ENCODE measurements at places on chromosomes 2 and 18. TPM values are rescaled to one million over a fixed set of nuclear protein-coding genes. Genes with fewer than 3 reads are reported as not detected.

DNA sequence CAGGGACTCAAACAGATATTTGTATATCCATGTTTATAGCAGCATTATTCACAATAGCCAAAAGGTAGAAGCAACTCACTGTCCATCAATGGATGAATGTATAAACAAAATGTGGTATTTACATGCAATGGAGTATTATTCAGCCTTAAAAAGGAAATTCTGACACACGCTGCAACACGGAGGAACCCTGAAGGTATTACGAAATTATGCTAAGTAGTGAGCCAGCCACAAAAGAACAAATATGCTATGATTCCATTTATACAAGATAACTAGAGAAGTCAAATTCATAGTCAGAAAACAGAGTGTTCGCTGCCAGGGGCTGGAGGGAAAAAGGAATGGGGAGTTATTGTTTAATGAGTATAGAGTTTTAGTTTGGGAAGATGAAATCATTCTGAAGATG, 61.0 kb upstream of the CDKL4 start:
- no peak for DNase-seq

DNA sequence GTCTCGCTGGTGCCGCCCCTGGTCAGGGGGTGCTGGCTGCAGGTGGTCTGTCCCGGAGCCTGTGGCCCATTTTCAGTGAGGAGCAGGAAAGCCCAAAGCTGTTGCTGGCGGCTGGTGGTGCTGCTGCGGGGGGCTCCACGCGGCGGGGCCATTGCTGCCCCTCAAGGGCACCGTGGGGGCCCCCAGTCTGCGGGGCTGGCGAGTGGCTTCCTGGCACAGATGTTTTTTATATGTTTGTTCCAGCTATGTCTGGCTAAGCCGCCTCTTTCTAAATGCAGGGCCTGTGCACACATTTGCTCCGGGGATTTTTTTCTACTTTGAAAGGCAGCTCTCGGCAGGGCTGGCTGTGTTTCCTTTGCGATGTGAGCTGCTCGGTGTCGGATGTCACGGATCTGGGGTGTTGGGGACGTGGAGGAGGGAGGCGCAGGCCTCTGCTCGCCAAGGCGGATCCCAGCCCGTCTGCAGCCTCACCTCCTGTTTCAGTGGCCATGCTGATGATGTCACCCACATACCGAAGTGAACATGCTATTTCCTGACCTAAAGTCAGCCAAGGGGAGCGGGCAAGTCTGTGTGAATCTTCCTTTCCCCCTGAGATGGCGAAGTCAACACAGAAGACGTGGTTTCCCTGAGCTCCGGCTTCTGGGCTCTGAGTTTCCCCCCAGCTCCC, 112.0 kb upstream of the CTDP1 start:
- DNase-seq = no peak

DNA sequence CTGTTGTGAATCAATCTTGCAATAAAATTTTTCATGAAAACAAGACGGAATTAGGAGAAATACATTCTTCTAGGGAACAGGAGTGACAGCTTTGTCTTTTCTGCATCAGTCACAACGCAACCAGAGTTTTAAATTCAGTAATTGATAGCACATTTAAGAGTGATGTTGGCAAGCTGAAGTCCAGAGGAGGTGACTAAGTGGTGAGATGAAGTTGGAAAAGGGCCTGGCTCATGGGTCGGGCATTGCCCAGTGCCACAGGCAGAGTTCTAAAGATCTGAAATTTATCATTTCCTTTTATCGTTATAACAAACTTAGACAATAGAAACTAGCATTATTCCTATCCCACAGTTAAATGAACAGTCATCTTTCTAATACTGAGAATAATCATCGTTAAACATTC, 764.6 kb upstream of the ZEB2 start:
- no peak for DNase-seq

GRCh38 chr2:10579441-10579840, 110.3 kb downstream of the NOL10 start:
- DNase-seq = no peak

- no peak for DNase-seq
Observed at GRCh38 chr2:130825231-130825965, 11.3 kb upstream of the ARHGEF4 start.

GRCh38 chr2:143885461-143885860, 634.5 kb downstream of the ZEB2 start:
- DNase-seq = no peak

DNA sequence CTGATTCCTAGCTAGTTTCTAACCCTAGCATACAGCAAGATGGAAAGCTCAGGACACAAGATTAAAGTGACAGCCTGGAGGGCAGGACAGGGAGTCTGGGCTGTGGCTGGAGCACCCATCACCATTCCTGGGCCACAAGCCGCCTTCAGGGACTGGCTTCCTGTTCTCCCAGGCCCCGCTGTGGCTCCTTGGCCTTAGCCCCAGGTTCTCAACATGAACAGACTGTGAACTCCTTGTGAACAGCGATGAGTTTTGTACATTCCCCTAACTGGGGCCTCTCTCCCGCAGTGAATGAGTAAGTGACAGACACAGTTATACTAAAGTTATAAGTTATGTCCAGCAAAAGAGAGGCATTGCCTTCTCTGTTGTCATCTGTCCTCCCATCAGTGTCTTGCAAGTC, 35.9 kb upstream of the SLC14A1 start:
- DNase-seq = no peak

GRCh38 chr2:180334514-180334913, 327.4 kb upstream of the CWC22 start:
- DNase-seq = no peak

- no peak for DNase-seq
Observed at GRCh38 chr2:178899656-178900055, 92.4 kb upstream of the TTN start.

GRCh38 chr2:207805566-207806226, 36.0 kb upstream of the FZD5 start:
- DNase-seq = no peak

DNA sequence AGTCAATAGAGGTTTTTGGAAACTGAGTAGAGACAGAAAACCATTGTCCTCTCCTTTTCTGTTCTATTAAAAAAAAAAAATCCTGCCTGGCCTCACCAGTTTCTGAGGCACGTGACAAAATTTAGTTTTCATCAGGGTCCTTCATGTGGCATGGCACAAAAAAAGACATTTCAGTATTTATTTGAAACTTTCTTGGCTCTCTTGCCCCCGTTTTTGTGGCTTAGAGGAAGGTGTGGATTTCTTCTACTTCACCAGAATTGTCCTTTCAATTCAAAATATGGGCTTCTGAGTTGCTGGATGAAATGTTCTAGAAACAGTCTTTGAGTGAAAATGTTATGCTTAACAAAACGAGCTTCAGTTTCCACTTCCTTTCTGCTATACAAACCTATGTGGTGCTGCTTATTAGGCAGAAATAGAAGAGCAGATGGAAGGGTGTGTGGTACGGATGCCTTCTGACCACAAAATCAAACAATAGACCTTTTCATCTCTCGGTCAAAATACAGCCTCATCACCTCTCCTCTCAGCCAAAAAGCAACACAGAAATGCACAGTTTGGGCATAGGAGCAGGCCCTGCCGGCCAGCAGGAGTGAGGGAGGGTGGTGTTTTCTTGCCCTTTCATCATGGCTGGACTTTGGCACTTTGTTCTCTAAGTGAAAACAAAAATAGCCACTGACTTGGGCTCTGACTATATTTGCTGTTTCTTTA, 89.2 kb downstream of the SH3RF3 start:
- DNase-seq = peak; percentile 5

GRCh38 chr18:34697233-34697632, 12.9 kb upstream of the DTNA start:
- no peak for DNase-seq

DNA sequence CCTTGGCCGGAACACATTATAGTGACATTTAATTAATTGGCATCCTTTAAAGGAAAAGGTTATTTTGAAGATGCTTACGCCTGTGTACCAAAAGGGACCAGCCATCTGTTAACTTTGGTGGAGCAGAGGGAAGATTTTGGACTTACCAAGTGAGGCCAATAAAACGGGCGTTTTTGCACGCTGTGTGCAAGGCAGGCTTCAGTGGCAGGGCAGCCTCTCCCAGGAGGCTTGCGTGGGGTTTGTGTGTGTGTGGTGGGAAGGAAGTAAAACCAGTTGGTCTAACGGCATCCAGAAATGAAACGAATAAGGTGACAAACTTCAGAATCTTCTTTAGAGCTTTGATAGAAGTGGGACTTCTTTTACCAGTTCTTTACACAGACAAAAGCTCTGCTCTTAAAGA, 191.7 kb downstream of the PRKCE start:
- DNase-seq = peak; percentile 77

DNA sequence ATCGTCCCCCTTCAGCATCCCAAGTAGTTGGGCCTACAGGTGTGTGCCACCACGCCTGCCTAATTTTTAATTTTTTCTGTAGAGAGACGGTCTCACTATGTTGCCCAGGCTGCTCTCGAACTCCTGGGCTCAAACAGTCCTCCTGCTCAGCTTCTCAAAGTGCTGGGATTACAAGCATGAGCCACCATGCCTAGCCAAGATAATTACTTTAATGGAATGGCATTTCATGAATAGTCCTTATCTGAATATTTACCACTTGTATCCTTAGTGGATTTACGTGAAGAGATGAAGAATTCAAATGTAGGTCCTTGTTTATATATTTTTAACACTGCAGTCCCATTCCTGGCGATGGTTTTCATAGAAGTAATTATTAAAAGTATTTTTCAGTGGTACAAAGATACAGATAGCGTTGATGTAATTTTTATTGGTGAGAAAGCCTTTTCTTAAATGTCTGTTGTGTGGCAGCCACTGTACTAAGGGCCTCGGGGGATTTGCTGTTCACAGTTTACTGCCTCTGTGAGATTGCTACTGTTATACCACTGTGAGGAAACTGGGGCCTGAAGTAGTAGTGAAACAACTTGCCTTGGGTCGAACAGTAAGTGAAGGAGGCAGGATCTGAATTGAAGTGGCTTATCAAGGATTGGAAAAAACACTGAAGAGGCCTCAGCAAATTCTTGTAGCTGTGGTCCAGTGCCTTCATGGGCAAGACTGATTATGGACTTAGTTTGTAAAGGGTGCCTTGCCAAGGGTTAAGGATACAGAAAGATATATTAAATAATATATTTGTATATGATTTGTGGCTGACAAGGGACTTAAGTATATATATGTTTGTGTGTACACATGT, 151.2 kb downstream of the PRPF40A start:
- DNase-seq = no peak

DNA sequence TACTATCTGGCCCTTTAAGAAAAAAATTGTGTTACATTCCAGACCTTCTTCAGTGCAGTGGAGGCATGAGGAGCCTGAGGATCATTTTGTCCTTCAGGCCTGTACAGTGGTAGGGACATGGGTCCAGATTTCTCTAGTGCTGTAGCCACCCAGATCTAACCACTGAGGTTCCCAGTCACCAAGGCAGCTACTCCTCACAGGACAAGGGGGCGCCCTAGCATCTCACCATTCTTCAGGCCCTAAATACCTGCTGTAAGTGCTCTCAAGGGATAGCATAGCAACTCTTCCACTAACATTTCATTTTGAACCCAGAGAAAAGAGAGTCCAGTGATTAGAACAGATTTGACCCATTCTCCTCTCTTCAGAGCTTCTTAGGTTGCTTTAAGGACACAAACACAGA, 1533.0 kb downstream of the LRP1B start:
- no peak for DNase-seq

DNA sequence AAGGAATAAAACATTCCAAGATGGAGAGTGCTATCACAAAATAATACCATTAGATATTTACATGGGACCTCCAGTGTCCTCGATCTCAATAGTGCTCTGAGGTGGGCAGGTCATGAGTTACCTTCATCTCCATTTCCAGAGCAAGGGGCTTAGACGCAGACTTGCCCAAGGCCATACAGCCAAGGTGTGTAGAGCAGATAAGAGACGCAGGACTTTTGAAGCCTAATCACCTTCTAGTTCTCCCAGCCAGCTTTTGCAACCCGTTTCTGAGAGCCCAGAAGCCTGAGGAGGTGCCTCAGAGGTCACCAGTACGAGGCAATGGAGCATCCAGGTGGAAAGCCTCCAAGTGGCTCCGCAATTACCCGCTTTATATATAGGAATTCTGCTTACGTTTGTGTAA, 294.7 kb downstream of the LNPK start:
- DNase-seq = no peak

DNA sequence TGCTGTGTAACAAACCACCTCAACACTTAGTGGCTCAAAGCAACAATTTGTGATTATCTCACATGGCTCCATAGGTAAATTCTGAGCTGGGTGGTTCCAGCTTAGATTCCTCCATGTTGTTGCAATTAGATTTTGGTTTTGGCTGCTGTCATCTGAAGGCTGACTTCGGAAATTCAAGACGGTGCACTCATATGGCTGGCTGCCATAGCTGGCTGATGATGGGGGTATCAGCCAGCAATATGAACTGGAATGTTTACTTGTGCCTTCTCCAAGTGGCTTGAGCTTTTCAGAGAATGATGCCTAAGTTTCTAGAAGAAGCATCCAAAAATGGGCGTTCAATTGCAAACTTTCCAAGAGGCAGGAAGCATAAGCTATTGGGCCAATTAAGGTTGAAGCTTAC, 213.1 kb downstream of the GCA start:
- no peak for DNase-seq

DNA sequence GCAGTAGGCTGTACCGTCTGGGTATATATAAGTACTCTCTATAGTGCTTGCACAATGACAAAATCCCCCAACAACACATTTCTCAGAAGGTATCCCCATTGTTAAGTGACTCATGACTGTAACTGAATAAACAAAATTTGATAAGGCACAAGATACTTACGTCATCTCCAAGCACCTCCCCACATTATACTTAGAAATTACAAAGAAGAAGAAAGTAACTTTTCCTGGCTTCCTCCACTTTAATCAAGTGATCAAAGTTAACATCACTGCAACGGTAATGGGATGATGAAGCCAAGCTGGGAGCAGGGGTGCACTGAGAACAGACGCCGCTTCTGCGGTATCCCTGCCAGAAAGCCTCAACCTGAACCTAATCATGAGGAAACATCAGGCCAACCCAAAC, 9.7 kb downstream of the TNS1 start:
- no peak for DNase-seq

GRCh38 chr2:25620711-25621110, 52.7 kb downstream of the DTNB start:
- DNase-seq = no peak

GRCh38 chr18:47549021-47549540, 297.6 kb upstream of the SKOR2 start:
- no peak for DNase-seq

RHOB gene
- total RNA-seq = 274 TPM

PREB gene
- 89.5 TPM for total RNA-seq

IL36A gene
- not detected for total RNA-seq

NYAP2 gene
- not detected for total RNA-seq

BBS5 gene
- total RNA-seq = 3.9 TPM

C2orf80 gene
- total RNA-seq = 7.4 TPM

ALKAL2 gene
- not detected for total RNA-seq

CAPN14 gene
- total RNA-seq = not detected

MYO1B gene
- not detected for total RNA-seq

UGT1A5 gene
- total RNA-seq = not detected

HES6 gene
- total RNA-seq = 56.0 TPM

DGUOK gene
- 57.2 TPM for total RNA-seq

TMEM247 gene
- not detected for total RNA-seq

SRD5A2 gene
- total RNA-seq = not detected

LDLRAD4 gene
- total RNA-seq = not detected

CFAP65 gene
- not detected for total RNA-seq

GPR55 gene
- total RNA-seq = not detected

PTCD3 gene
- total RNA-seq = 175 TPM

Data from G401 (cell line).